Suprapubic skin (tissue), 4 donors: ENCODE measurements at places on chromosomes 2 and 18. TPM values are rescaled to one million over a fixed set of nuclear protein-coding genes. Genes with fewer than 3 reads are reported as not detected.

GPR55 gene
- total RNA-seq, result 1.2 TPM

ABCG5 gene
- total RNA-seq, result not detected

SPATA3 gene
- not detected for total RNA-seq

DNA sequence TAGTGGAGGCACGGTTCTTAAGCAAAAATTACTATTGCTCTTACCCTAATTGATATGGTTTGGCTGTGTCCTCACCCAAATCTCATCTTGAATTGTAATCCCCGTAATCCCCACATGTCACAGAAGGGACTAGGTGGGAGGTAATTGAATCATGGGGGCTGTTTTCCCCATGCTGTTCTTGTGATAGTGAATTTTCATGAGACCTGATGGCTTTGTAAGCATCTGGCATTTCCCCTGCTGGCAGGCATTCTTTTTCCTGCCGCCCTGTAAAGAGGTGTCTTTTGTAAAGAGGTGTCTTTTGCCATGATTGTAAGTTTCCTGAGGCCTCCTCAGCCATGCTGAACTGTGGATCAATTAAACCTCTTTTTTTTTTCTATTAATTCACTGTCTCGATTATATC lies 1691.8 kb upstream of the SLC39A10 start:
- no peaks in the 10 kb centered on the region for H3K36me3 ChIP-seq
- no peak for DNase-seq
- no peak overlapping the region for H3K4me3 ChIP-seq
- H3K4me1 ChIP-seq, result no peaks in the 10 kb centered on the region

DNA sequence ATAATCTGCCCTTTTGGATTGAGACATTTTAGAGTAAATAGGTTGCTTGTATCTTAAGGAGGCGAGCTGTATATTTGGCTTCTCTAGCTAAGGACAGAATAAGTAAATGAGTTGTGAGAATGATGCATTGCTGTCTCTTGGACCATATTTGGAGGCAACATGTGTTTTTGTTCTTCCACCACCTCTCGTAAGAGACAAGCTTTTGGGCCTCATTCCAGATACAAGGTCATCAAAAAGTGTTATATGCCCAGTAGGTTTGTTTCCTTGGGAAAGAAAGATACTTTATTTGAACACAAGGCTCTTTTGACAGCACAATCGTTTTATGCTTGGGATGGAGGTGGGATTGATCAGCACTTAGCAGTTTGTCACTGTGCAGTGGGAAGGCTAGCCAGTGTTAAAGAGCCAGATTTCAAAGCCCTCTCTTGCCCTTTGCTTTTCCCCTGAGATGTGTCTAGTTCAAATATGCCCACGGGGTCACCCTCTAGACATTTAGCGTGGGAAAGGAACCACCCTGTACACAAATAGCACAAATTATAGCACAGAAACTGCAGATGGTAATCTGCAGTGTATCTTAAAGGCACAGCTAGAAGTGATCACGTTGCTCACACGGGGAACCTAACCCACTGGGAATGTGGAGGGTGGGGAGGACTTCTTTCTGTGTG lies 131.3 kb downstream of the MAP4K4 start:
- no peak overlapping the region for H3K4me3 ChIP-seq
- peaks cover 28% of the 10 kb centered on the region for H3K36me3 ChIP-seq
- no peak overlapping the region for H3K27ac ChIP-seq
- no peaks in the 10 kb centered on the region for H3K27me3 ChIP-seq
- peaks cover 23% of the 10 kb centered on the region for H3K4me1 ChIP-seq

DNA sequence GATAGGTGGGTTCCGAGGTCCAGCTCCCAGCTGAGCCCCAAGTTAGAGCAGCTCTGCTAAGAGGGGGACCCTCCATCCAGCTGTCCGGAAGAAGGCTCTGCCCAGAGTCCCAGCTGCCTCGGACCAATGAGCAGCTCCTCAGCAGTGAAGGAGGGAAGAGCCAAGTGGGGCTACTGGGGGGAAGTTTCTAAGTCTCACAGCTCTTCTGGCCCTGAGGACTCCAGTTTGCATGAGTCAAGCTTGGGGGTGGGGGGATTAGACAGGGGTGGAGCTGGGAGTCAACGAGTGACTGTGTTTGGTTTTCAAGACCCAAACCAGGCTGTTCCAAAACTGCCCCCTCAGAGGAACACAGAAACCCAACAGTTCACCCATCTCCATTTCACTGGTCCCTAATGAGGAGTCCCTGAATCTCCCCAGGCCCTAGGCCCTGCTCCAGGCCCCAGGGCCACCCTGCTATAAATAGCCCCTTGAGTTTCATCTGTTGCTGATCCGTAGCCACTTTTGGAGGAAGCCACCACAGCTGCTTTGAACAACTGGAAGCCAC lies 100.9 kb downstream of the TNS1 start:
- H3K27ac ChIP-seq, result peak overlapping the region; percentile 88
- H3K4me1 ChIP-seq, result peaks cover 98% of the 10 kb centered on the region
- no peak for DNase-seq
- H3K4me3 ChIP-seq, result no peak overlapping the region
- peaks cover 17% of the 10 kb centered on the region for H3K36me3 ChIP-seq

GRCh38 chr18:54679318-54680149 lies 88.5 kb downstream of the DYNAP start:
- H3K27ac ChIP-seq, result no peak overlapping the region
- no peak overlapping the region for H3K4me3 ChIP-seq
- DNase-seq, result no peak
- no peaks in the 10 kb centered on the region for H3K27me3 ChIP-seq
- no peaks in the 10 kb centered on the region for H3K4me1 ChIP-seq

- H3K4me1 ChIP-seq, result no peaks in the 10 kb centered on the region
- no peak for DNase-seq
- no peak overlapping the region for H3K27ac ChIP-seq
- H3K27me3 ChIP-seq, result no peaks in the 10 kb centered on the region
Observed at GRCh38 chr2:203280428-203281064, 41.7 kb downstream of the CYP20A1 start.

DNA sequence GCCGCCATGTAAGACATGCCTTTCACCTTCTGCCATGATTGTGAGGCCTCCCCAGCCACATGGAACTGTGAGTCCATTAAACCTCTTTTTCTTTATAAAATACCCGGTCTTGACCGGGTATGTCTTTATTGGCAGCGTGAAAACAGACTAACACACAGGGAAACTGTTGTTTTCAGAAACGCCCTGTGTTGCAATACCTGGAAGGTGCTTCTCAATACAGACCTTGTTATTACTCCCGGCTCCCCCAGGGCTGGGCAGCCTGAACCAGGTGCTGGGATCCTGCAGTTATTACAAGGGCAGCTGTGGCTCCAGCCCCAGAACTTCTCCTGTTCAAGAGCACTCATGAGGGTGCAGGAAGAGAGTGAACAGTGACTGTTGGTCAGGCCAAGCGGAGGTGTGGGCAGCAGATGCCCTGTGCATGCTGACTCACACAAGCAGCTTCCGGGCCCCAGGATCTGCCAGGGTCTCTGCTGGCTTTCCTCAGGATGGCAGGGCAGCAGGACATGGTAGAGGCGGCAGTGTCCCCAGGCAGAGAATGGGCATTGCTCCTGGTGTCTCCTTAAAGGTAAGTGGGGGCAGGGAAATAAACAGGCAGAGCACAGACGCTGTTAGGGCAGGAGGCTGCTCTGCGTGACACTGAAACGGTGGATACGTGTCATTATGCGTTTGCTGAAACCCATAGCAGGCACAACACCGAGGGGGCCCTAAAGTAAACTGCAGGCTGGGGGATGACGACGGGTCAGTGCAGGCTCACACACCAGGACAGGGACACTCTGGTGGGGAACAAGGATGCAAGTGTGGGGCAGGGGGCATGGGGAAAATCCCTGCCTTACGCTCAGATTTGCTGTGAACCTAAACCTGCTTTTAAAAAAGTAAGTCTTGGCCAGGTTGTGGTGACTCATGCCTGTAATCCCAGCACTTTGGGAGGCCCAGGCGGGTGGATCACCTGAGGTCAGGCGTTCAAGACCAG lies 89.1 kb downstream of the NDUFA10 start:
- H3K4me3 ChIP-seq, result no peak overlapping the region
- peaks cover 3% of the 10 kb centered on the region for H3K4me1 ChIP-seq
- H3K36me3 ChIP-seq, result no peaks in the 10 kb centered on the region
- no peak overlapping the region for H3K27ac ChIP-seq

DNA sequence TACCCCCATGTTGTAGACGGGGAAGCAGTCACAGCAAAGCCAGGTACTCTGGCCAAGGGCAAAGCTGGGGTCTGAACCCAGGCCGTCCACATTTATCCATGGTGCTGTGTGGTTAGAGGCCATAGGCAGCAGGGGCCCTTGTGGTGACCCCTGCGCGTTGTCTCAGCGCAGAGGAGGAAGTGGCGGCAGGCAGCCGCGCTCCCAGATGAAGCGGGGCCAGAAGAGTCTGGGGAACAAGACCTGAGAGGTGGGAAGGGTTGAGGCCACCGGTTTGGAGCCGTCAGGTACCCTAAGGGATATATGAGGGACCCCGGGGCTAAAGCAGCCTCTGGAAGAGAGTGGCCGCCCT lies 770 bp downstream of the ZNF396 start:
- H3K27ac ChIP-seq, result peak overlapping the region; percentile 18
- DNase-seq, result no peak
- H3K4me1 ChIP-seq, result peaks cover 14% of the 10 kb centered on the region
- H3K4me3 ChIP-seq, result peak overlapping the region; percentile 97
